Adrenal gland (tissue), 19 donors: ENCODE measurements at places on chromosomes 5 and 9. TPM values are rescaled to one million over a fixed set of nuclear protein-coding genes. Genes with fewer than 3 reads are reported as not detected.

- no peak overlapping the region for H3K27ac ChIP-seq
- no peaks in the 10 kb centered on the region for H3K27me3 ChIP-seq
- DNase-seq = no peak
- H3K4me1 ChIP-seq = peaks cover 5% of the 10 kb centered on the region
- no peaks in the 10 kb centered on the region for H3K36me3 ChIP-seq
Observed at GRCh38 chr5:32692036-32692746, 18.9 kb upstream of the NPR3 start.

TAF11L9 gene
- not detected for polyA plus RNA-seq

F2R gene
- 6.7 TPM for polyA plus RNA-seq

GRCh38 chr5:3202570-3202969, 393.1 kb upstream of the IRX1 start:
- no peak overlapping the region for H3K27ac ChIP-seq
- H3K27me3 ChIP-seq = no peaks in the 10 kb centered on the region
- DNase-seq = no peak
- H3K4me1 ChIP-seq = no peaks in the 10 kb centered on the region
- H3K36me3 ChIP-seq = no peaks in the 10 kb centered on the region
- H3K4me3 ChIP-seq = no peak overlapping the region

GRCh38 chr9:81083067-81083466, 606.3 kb downstream of the TLE1 start:
- peak; percentile 24 for DNase-seq
- H3K27ac ChIP-seq = no peak overlapping the region
- no peak overlapping the region for H3K4me3 ChIP-seq
- H3K27me3 ChIP-seq = no peaks in the 10 kb centered on the region

DNA sequence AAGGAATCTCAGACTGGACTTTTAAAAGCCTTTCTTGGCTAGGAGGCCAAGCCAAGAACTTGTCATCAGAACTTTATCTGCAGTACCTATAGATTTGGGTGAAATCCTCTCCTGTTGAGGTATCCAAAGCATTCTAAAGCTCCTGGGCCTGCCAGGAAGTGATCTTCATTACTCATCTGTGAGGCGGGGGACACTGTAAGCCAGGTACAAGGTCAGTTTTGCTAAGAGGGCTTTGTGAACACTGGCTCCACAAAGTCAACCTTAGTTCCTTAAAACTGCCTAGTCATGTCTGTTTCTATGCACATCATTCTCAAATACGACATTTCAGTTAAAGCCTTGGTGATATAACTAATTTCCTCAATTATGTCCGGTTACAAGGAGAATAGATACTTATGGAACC, 236.7 kb downstream of the PIK3R1 start:
- no peak overlapping the region for H3K27ac ChIP-seq
- H3K4me3 ChIP-seq = no peak overlapping the region
- no peaks in the 10 kb centered on the region for H3K27me3 ChIP-seq
- no peak for DNase-seq
- H3K36me3 ChIP-seq = no peaks in the 10 kb centered on the region
- H3K4me1 ChIP-seq = no peaks in the 10 kb centered on the region

DNA sequence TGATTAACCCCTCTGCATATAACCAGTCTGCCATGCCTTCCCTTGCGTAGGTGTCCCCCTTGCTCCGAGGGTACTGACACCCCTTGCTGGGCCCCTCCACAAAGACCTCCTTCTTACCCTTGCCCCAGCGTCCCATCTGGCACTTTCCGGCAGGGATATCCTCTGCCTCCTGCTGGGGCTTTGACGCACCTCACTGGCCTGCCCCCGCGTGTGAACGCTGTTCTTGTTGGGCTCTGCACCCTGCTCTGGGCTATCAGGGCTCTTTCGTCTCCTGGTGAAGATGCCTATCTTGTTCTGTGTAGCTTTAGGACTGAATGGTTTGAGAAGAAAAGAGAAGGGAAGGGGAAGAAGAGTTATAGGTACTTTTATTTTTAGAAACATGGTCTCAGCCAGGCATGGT, 53.0 kb downstream of the SUB1 start:
- no peak overlapping the region for H3K4me3 ChIP-seq
- H3K36me3 ChIP-seq = no peaks in the 10 kb centered on the region
- no peaks in the 10 kb centered on the region for H3K27me3 ChIP-seq
- no peak for DNase-seq

DNA sequence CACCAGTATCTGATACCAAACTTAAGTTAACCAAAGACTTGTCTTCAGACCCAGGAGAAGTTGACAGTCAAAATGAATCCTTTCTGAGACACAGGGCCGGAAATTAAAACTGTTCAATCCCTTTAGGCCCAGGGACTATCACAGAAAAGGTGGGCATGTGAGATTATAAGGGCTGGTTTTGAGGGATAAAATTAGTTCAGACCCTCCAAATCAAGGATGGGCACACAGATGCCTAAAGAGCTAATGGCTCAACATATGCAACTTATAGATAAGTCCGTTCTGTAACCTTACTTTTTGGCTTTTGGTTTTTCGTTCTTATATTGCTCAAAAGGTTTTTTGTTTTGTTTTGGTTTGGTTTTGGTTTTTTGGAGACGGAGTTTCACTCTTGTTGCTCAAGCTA, 129.6 kb upstream of the ABCA1 start:
- H3K4me1 ChIP-seq = peaks cover 9% of the 10 kb centered on the region
- no peaks in the 10 kb centered on the region for H3K36me3 ChIP-seq
- no peaks in the 10 kb centered on the region for H3K27me3 ChIP-seq
- no peak overlapping the region for H3K27ac ChIP-seq
- no peak overlapping the region for H3K4me3 ChIP-seq
- DNase-seq = no peak

NTRK2 gene
- polyA plus RNA-seq = 2.6 TPM

C1QTNF2 gene
- 0.24 TPM for polyA plus RNA-seq

DNA sequence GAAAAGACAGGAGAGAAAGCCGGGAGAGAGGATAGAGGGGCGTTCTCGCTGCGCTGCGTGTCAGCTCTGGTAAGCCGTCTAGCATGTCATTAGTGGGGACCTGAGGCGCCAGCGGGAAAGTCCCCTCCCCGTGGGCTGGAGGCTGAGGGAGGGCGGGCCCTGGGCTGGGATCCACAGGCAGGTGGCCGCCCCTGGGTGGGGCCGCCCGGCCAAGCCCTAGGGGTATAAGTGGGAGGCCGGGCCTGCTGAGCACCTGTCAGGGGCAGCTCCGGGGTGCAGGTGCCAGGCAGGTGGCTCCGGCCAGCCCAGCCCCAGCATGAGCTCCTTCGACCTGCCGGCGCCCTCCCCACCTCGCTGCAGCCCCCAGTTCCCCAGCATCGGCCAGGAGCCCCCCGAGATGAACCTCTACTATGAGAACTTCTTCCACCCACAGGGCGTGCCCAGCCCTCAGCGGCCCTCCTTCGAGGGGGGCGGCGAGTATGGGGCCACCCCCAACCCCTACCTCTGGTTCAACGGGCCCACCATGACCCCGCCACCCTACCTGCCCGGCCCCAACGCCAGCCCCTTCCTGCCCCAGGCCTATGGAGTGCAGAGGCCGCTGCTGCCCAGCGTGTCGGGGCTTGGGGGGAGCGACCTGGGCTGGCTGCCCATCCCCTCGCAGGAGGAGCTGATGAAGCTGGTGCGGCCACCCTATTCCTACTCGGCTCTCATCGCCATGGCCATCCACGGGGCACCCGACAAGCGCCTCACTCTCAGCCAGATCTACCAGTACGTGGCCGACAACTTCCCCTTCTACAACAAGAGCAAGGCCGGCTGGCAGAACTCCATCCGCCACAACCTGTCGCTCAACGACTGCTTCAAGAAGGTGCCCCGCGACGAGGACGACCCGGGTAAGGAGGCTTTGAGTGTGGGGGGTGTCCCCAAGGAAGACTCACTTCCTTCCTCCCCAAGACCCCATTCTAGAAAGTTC, at the start of gene FOXI1:
FOXI1 (plus strand) TSS at position 256 of the 970 bp plus-strand sequence; CDS start at position 317, 61 bp downstream.
- H3K4me1 ChIP-seq = no peaks in the 10 kb centered on the region
- no peaks in the 10 kb centered on the region for H3K27me3 ChIP-seq
- DNase-seq = peak; percentile 7
- H3K4me3 ChIP-seq = no peak within 1 kb of the TSS

ZDHHC21 gene
- 3.8 TPM for polyA plus RNA-seq

GRCh38 chr9:71937070-71937625, 25.7 kb downstream of the C9orf85 start:
- no peak overlapping the region for H3K4me3 ChIP-seq
- DNase-seq = no peak
- no peak overlapping the region for H3K27ac ChIP-seq
- no peaks in the 10 kb centered on the region for H3K36me3 ChIP-seq
- no peaks in the 10 kb centered on the region for H3K27me3 ChIP-seq

DNA sequence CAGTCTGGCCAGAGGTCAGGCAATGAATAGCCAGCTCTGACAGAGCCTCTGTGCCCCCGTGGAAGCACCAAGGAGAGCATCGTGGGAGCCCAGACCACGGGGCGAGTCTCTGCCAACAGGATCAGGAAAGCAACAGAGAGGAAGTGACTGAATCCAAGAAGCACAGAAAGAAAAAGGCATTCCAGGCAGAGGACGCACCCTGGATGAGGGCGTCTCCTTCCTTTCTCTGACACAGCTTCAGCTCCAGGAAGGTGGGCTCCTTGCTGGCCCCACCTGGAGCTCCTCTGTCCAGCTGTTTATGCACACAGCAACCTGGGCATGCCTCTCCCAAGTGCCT, 16.6 kb downstream of the HK3 start:
- H3K4me3 ChIP-seq = no peak overlapping the region
- no peak for DNase-seq
- no peaks in the 10 kb centered on the region for H3K4me1 ChIP-seq
- no peak overlapping the region for H3K27ac ChIP-seq
- H3K36me3 ChIP-seq = no peaks in the 10 kb centered on the region

TRAF2 gene
- 3.4 TPM for polyA plus RNA-seq

NAIP gene
- 9.0 TPM for polyA plus RNA-seq

- H3K4me3 ChIP-seq = no peak overlapping the region
- no peaks in the 10 kb centered on the region for H3K36me3 ChIP-seq
- DNase-seq = no peak
- H3K27ac ChIP-seq = peak overlapping the region; percentile 49
- no peaks in the 10 kb centered on the region for H3K4me1 ChIP-seq
- no peaks in the 10 kb centered on the region for H3K27me3 ChIP-seq
Observed at GRCh38 chr5:90866333-90866732, 307.7 kb downstream of the ADGRV1 start.

DNA sequence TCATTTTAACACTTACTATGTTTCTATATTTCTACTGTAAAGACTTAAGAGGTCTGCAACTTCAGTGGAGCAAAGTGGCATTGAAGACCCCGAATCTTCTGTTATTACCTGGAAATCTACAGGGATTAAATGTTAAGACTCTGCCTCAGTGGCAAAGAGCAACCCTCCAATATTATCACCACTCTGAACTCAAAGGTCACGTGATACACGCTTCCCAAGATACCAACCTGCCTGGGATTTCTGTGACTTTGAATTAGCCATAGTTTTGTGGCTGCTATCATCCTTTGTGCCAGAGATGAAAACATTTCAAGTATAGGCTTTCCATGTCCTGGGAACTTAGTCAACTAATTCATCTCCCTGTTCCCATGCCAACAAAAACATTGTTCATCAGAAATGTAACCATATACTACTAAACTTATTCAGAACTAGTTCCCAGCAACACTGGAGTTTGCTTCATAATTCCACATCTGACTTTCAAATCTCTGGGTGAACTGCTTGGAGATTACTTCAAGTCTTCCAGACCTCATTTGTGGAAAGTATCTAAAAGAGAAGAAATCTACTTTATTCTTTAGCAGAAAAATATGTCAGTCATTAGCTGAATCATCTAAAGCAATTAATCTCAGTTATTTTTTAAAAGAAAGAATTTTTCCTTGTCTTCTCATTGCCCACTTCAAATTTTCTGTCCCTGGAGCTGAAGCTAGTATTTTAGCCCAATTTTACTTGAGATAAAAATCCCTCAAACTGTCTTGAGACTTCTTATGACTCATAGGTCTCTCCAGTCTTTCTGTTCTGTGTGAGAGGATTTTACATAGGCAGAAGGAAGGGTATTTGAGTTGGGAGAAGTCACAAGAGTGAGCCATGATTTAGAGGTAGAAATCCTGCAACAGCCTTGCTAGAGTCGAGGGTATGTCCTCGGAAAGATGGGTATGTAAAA, 83.0 kb downstream of the ZNF462 start:
- H3K36me3 ChIP-seq = no peaks in the 10 kb centered on the region

LRRC70 gene
- polyA plus RNA-seq = 4.3 TPM

DNA sequence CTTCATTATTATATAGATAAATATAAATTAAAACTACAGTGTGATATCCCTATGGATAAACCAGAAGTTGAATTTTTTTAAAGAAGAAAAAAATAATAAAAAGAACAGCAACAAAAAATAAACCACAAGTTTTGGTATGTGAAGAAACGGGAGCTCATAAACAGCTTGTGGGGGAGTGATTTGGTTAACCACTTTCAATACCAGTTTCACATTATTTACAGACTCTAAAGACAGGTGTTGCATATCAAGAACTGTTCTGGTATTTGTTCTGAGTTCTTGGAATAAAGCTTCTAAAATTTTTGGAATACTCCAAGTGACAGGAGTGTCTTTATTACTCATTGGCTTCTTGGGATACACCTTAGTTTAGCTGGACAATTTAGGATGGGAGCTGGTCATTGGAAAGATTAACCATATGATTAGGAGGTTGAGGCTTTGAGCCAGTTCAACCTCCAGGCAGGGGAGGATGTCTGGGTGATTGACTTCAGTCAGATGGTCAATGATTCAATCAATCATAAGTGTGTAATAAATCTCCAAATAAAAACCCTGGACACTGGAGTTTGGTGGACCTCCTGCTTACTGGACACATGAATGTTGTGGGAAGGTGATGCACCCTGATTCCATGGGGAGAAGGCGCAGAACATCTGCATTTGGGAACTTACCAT, 2223.1 kb upstream of the C9orf72 start:
- H3K27ac ChIP-seq = no peak overlapping the region
- no peaks in the 10 kb centered on the region for H3K4me1 ChIP-seq
- DNase-seq = no peak
- no peak overlapping the region for H3K4me3 ChIP-seq

DNA sequence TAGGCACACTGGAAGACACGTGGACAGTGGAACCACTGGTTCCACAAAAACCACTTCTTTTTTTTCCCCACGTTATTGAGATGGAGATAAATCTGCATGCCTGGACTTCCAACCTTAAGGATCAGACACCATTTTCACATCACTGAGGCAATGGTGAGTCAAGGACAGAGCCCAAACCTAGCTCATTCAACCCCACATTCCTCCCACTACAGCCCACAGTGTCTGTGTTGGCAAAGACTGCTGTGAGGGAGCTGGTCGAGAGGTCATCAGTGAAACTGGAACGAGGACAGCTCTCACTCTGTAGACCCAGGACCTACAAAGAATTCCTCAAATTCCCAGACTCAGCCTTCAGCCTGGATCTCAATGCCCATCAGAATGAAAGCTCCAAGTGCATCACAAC, 74.8 kb downstream of the ABCA1 start:
- no peaks in the 10 kb centered on the region for H3K27me3 ChIP-seq
- no peaks in the 10 kb centered on the region for H3K36me3 ChIP-seq
- peaks cover 43% of the 10 kb centered on the region for H3K4me1 ChIP-seq
- DNase-seq = no peak

UNC13B gene
- 31.3 TPM for polyA plus RNA-seq

KCNN2 gene
- polyA plus RNA-seq = 45.6 TPM

CTXN3 gene
- not detected for polyA plus RNA-seq
